ENCODE measurements at places on chromosomes 7 and 10.

DNA sequence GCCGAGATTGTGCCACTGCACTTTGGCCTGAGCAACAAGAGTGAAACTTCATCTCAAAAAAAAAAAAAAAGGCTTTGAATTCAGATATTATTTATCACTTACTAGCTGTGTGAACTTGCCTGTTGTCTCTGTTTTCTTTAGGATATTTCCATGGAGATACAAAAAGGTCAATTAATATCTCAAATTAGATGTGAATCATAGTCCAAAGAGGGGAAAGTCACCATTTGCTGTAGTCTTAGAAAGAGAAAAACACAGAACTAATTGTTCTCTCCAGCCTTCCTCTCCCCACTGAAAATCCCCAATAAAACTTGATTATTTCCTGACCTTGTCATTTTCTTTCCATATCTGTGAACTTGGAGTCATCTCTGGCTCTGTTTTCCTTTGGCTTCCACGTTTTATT lies 21.2 kb downstream of the HEPACAM2 start:
- no peak for DNase-seq

GRCh38 chr7:157502701-157503111 lies 165.9 kb downstream of the DNAJB6 start:
- DNase-seq: peak; percentile 40

DNA sequence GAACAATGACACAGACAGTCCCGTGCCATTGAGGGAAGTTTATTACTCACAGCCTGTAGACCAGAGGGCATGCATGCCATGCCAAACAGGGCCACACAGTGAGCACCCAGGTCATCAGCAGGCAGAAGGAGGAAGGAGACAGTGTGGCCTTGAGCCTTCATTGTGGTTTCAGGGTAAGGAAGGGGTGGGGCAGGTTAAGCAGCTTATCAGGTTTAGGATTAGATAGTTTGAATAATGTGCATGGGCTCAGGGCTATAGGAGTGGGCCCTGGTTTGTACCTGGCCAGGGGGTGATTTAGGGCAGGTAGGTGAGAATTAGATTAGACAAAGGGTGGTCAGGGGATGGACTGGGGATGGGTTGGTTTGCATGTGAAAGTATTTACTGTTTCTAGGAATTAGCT lies 67.9 kb downstream of the ADCY1 start:
- no peak for DNase-seq

- no peak for DNase-seq
Measured at GRCh38 chr10:109588259-109588658, 335.1 kb downstream of the XPNPEP1 start.

DNA sequence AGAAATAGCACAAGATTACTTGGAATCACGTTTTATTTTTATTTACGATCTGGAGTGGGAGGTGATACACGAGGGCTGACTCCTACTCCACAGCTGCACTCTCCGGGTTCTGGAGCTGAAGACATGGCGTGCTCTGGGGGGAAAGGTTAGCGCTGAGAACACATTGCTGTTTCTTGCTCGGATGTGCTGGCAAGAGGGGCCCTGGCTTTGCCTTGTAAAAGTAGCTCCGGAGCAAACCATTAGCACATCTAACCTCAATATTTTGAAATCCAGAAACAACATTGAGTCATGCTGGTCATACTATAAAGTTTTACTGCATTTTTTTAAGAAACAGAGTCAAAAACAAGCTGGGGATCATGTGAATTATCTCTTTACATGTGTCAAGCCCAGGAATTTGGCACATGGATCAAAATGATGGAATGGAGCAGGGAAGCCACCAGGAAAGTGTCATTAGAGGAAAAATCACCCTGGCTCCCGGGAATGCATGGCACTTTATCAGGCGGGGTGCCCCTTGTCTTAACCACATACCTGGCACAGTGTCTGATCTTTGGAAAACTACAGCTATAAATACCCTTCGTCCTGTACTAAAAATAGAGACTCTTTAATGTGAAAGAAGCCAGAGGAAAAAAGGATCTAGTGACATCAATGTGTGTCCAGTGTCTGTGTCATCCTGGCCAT lies 31.6 kb upstream of the LYZL1 start:
- DNase-seq: no peak

- DNase-seq: no peak
Measured at GRCh38 chr10:100520811-100521210, 1.1 kb upstream of the SEC31B start.

DNA sequence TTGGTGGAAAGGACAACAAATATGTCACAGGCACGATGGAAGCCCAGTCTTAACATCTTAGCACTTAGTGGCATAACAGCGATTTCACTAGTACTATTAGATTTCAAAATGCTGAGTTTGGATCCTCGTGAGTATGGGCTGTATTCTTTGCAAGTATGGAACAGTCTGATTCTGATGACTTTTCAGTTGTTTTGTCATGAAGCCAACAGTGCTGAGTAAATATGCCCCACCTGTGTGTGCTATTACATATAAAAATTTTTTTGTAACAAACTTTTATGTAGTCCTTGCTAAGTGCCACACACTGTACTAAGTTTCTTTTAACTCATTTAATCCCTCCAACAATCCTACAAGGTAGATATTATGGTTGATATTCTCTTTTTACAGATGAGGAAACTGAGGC lies 30.8 kb downstream of the MTURN start:
- DNase-seq: no peak

GRCh38 chr10:67521546-67521945 lies 174.4 kb downstream of the CTNNA3 start:
- DNase-seq: no peak

GRCh38 chr7:146514304-146514703 lies 397.7 kb downstream of the CNTNAP2 start:
- no peak for DNase-seq

DNA sequence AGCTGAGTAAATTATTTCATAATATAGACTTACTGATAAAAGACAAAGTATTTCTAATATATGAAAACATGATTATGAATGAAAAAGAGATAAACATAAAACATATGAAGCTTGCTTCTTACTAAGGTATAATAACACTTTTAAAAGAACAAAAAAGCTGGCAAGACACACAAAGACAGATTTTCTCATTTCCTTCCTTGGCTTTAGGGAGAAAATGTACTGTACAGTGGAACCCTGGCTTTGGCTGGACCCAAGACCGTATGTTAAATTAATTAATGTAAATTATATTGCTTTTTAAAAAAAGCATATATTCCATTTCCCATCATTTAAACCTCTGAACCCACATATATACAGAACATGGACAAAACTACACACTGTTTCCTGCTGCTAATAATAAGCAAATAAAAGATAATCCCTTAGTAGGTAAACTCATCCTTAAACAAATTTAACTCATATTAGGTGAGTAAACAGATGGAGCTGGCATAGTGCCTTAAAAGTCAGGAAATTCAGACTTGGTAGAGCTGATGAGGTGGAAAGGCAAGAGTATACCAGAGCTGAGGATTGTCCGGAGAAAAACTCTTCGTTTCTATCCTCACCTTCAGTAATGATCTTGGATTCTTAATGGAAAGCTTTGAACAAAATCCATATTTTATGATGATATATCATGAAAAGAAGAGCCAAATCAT lies 1016.4 kb upstream of the KCND2 start:
- DNase-seq: no peak
